ENCODE measurements at places on chromosomes 1 and 21. TPM values are rescaled to one million over a fixed set of nuclear protein-coding genes. Genes with fewer than 3 reads are reported as not detected.

CHI3L2 gene
- 5.1 TPM for total RNA-seq

C4BPA gene
- not detected for total RNA-seq

NUDT17 gene
- total RNA-seq, result 3.6 TPM

MFAP2 gene
- not detected for total RNA-seq

SPRR2B gene
- total RNA-seq, result not detected

TCEA3 gene
- total RNA-seq, result 7.4 TPM

LPGAT1 gene
- 22.1 TPM for total RNA-seq
